Thymus (tissue), 14 donors: ENCODE measurements at places on chromosomes 6 and 20.

DNA sequence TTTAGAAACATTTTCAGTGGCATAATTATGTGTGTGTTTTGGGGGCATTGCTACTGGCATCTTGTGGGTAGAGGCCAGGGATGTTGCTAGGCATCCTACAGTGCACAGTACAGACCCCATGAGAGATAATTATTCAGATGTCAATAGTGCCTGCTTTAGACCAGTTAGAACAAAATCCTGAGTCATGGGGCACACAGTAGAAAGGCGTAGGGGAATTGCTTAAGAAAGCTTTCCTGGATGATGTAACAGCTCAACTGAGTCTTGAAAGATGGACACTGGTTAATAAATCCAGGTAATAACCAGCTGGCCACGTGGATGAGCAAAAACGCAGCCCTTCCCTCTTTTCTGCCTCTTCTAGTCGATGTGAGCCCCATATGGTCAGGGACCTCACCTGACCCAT lies 51.1 kb downstream of the KCNB1 start:
- DNase-seq = no peak

- no peak for DNase-seq
Measured at GRCh38 chr6:99608059-99608885, 1.6 kb downstream of the PRDM13 start.

GRCh38 chr20:14861028-14861699 lies 523.8 kb upstream of the FLRT3 start:
- DNase-seq = no peak

DNA sequence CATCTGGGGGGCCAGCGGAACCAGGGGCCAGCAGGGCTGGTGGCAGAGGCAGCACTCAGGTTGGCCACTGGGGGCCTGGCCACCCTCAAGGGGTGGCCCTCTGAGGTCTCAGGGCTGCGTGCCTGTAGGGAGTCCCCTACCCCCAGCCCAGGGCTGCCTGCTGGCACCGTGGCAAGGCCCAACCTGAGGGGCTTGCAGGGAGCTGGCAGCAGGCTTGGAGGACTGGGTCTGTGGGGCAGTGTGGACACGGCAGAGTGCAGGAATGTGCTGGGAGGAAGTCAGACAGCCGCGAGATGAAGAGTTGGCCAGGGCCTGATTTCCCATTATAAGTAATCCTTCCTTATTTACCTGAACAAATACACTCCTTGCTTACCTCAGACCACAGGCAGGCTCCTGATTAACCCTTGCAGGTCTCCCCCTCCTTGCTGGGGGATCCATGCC lies at the start of gene SPDEF:
SPDEF (minus strand) TSS at position 299 of the 441 bp plus-strand sequence. CDS start 11,874 bp downstream, outside the sequence.
- DNase-seq = no peak

- DNase-seq = no peak
Measured at GRCh38 chr6:157107915-157108651, 215.2 kb downstream of the TMEM242 start.
